T-helper 9 cell (primary cell): ENCODE measurements at places on chromosomes 3 and 15.

- DNase-seq, result no peak
These were observed 126.8 kb upstream of the ARHGEF3 start for GRCh38 chr3:56928379-56929068.

DNA sequence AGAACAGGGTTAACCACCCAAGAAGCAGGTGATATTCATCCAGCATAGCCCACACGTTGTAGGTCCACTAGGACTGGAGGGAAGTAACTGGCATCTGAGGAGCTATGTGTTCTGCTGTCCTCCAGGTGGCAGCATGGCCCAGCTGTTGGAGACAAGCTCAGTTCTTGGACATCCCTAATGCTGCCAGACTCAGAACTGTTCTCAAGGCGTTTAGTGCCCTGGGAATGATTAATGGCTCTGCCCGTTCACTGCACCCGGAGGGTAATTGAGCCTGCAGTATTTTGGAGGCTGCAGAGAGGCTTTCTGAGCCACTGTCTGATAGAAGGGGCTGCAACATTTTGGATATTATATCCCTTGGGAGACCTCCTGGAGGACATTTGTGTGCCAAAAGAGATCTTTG lies 521.3 kb upstream of the SEMA6D start:
- no peak for DNase-seq

GRCh38 chr15:52021892-52022540 lies 3.0 kb downstream of the MAPK6 start:
- DNase-seq, result no peak

DNA sequence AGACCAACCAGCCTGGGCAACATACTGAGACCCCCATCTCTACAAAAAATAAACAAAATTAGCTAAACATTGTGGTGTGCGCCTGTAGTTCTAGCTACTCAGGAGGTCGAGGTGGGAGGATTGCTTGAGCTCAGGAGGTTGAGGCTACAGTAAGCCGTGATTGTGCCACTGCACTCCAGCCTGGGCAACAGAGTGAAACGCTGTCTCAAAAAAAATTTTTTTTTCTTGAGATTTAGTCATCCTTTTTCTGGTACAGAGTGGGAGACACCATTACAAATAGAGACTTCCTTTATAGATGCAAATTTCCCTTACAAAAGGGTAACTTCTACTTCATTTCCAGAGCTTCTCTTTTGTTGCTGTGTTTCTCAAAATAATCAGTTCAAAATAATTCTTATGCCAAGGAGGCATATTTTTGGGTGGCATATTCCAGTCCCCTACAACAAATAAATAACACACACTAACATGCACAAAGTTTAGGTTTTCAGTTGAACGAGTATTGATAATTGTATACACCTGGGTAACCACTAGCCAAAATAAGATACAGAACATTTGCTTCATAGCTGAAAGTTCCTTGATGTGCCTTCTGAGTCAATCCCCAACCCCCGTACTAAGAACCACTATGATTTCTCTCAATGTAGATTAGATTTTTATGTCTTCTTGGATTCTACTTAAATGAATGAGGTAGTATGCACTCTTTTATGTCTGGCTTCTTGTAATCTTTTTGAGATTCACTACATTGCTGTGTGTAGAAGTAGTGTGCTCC lies 248.9 kb upstream of the PROK2 start:
- DNase-seq, result no peak

DNA sequence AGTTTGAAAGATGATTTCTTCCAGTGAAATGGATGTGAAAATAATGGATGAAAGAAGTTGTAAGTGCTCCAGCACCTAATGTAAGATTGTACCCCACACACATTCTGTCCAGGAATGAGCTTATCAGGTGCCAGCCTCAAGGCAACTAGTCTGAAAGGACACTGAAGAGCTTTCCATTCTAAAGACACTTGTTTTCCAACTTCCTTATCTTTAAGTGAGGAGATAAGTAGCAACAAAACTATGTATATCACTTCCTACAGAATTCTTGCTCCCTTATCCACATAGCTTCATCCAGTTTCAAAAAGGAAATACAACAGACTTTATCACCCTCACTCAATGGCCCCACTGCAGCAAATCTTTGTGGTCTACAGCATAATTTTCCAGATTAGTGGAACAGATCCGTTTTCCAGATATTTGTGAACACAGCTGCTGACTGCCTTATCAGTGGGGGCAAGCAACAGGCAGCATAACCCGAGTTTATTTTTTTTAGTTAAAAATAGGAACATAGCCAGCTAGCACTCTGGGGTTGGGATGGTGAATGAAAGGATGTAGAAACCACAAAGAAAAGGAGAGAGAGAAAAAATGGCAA lies 60.6 kb downstream of the CD200R1L start:
- no peak for DNase-seq

DNA sequence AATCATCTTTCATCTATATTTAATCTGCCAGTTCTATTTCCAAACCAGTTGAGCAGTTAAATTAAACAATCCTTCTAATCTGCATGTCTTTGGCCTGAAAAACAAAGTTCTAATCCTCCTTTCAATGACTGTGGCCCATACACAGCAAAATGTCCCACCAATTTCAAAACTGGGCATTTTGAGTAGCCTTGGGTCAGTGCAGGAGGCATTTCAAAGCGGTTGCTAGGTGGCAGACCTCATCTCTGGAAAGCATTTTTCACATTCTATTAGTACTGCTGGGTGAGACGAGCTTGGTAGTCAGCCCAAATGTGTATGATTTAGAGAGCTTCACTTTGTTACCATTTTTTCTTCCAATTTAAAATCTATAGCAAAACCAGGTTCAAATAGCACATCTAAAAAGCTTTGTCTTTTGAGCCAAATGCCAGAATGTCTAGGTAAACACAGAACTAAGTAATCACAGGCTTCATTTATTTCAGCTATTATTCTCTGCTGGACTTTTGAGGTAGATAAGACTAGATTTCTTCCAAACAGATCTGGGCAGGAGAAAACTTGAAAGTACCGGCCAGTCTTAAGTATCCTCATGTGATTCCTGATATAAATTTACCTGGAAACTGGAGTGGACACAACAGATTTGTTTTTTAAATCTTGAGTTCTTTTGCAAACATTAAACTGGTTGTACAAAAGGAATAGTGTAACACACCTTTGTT lies 8.9 kb upstream of the ARHGEF26 start:
- DNase-seq, result no peak

DNA sequence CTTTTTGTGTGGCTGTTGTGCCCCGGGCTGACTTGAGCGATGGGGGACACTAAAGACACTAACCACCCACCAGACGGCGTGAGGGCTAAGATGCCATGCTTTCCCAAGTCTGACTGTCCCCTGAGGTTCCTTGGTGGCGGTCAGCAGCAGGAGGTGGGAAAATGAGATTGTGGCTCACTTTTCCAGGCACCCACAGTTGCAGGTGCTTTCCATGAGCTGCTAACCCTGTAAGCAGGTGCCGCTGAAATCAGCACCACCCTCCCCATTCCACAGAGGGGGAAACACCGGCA lies 17.7 kb downstream of the PRR23E start:
- DNase-seq, result no peak
